ENCODE measurements at places on chromosomes 5 and 9. TPM values are rescaled to one million over a fixed set of nuclear protein-coding genes. Genes with fewer than 3 reads are reported as not detected.

PCDHA6 gene
- not detected for total RNA-seq

- no peak for DNase-seq
- peaks cover 18% of the 10 kb centered on the region for H3K4me1 ChIP-seq
- no peak overlapping the region for H3K4me3 ChIP-seq
- peaks cover 5% of the 10 kb centered on the region for H3K36me3 ChIP-seq
These were observed 39.0 kb downstream of the STK10 start for GRCh38 chr5:172149073-172149472.

DNA sequence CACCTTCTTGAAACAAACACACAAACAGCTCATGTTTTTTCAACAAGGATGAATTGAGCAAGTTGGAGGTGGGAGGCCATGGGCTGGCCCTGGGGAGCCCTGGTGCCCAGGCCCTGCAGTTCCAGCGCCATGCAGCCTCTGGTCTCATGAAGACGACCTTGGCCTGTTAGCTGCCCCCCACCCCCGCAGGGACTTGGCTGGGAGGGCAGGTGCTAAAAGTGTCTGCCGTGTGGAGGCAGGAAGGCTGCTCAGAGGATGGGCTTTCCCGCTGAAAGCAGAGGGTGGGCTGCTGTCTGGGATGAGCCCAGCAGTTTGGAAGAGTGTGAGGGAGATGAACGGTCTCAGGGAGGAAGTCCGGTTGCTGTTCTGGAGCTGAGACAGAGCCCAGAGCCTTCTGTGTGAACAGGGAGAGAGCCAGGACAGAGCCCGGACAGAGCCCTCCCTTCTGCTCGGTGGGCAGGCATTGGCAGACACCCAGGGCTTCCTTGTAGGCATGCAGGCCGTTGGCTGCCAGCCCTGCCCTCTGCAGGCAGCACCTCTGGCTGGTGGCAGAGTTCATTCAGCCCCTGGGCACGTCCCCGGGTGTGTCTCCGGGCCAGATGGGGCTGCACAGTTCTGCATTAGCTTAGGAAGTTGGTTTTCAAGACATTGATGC, 18.7 kb downstream of the ROPN1L start:
- H3K36me3 ChIP-seq = no peaks in the 10 kb centered on the region
- no peak overlapping the region for H3K27ac ChIP-seq
- H3K27me3 ChIP-seq = no peaks in the 10 kb centered on the region

PCDHB5 gene
- total RNA-seq = 23.8 TPM

- no peak for DNase-seq
- no peaks in the 10 kb centered on the region for H3K36me3 ChIP-seq
- no peaks in the 10 kb centered on the region for H3K4me1 ChIP-seq
- no peaks in the 10 kb centered on the region for H3K27me3 ChIP-seq
- no peak overlapping the region for H3K27ac ChIP-seq
- no peak overlapping the region for H3K4me3 ChIP-seq
These were observed 137.5 kb downstream of the ICE1 start for GRCh38 chr5:5560016-5560415.

DNA sequence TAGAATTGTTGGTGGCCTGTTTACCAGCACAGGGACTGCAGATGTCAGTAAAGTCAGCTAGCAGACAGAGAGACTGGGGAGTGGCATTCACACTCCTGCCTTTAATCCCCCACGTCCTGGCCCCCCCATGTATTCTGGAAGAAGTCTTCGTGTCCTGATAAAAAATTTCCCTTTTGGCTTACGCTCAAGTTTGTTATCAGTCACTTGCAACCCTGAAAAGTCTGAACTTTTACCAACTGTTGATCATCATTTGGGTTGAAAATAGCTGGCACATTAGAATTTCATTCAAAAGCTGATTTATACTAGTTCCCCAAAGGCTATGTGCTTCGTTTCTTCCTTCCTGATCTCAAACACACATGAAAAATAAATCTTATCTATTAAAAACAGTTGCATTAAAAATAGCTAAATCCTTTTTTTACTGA, 5.8 kb upstream of the CRHBP start:
- DNase-seq = no peak
- no peaks in the 10 kb centered on the region for H3K36me3 ChIP-seq
- H3K27me3 ChIP-seq = no peaks in the 10 kb centered on the region

SCAMP1 gene
- 54.4 TPM for total RNA-seq

- peak; percentile 44 for DNase-seq
- peaks cover 6% of the 10 kb centered on the region for H3K4me1 ChIP-seq
- no peak overlapping the region for H3K4me3 ChIP-seq
- H3K27ac ChIP-seq = no peak overlapping the region
These were observed 1.7 kb upstream of the POMT1 start for GRCh38 chr9:131500939-131501541.

DNA sequence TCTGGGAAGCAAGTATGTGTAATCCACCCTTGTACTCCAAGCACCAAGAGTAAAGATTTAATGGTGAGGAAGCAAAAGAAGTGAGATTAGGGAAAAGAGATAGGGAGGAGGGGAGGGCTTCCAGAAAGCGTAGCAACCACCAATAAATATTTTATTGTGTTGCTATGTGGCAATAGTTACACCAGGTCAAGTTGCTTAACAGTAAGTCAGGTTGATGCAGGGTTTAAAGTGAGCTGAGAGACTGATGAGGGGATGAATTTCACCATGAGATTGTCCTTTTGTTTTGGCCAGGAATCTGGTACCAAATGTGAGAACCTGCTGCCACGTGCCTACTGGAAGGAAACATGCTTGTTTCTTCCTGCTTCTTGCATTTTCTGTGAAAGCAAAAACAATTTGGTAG, 62.7 kb downstream of the PCSK5 start:
- peaks cover 6% of the 10 kb centered on the region for H3K36me3 ChIP-seq
- H3K27ac ChIP-seq = no peak overlapping the region
- H3K4me1 ChIP-seq = no peaks in the 10 kb centered on the region
- DNase-seq = no peak
- H3K27me3 ChIP-seq = no peaks in the 10 kb centered on the region

DIAPH1 gene
- total RNA-seq = 56.2 TPM

FAM219A gene
- 4.7 TPM for total RNA-seq

DNA sequence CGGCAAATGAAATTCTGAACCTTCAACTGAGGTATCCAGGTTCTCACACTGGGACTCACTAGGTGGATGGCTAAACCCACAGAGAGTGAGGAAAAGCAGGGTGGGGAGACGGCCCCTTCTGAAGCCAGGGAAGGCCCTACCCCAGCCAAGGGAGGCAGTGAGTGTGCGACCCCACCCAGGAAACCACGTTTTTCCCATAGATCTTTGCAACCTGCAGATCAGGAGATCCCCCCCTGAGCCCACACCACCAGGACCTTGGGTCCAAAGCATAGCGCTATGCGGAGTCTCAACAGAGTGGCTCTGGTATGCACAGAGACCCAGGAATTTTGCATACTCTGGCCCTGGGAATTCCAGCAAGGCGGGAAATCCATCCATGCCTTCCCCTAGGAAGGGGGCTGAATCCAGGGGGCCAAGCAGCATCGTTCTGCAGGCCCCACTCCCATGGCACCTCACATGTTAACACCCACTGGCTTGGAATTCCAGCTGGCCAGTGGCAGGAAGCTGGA, 19.9 kb downstream of the DTWD2 start:
- no peaks in the 10 kb centered on the region for H3K27me3 ChIP-seq
- no peak overlapping the region for H3K4me3 ChIP-seq
- no peak overlapping the region for H3K27ac ChIP-seq
- DNase-seq = no peak
- H3K4me1 ChIP-seq = no peaks in the 10 kb centered on the region

LCN1 gene
- not detected for total RNA-seq

- peaks cover 11% of the 10 kb centered on the region for H3K4me1 ChIP-seq
- no peaks in the 10 kb centered on the region for H3K36me3 ChIP-seq
- no peak for DNase-seq
- H3K4me3 ChIP-seq = no peak overlapping the region
These were observed 452.1 kb downstream of the EFNA5 start for GRCh38 chr5:107218457-107219193.

GRCh38 chr5:32088214-32088613, 85.9 kb downstream of the GOLPH3 start:
- no peak for DNase-seq
- no peaks in the 10 kb centered on the region for H3K4me1 ChIP-seq
- H3K27ac ChIP-seq = no peak overlapping the region
- no peak overlapping the region for H3K4me3 ChIP-seq
- no peaks in the 10 kb centered on the region for H3K36me3 ChIP-seq

GRCh38 chr9:78292716-78293497, 4.0 kb upstream of the PSAT1 start:
- no peak for DNase-seq
- no peak overlapping the region for H3K27ac ChIP-seq
- H3K27me3 ChIP-seq = no peaks in the 10 kb centered on the region

- peaks cover 89% of the 10 kb centered on the region for H3K36me3 ChIP-seq
- no peak overlapping the region for H3K4me3 ChIP-seq
- no peak for DNase-seq
- no peak overlapping the region for H3K27ac ChIP-seq
- peaks cover 4% of the 10 kb centered on the region for H3K4me1 ChIP-seq
- no peaks in the 10 kb centered on the region for H3K27me3 ChIP-seq
These were observed 21.6 kb downstream of the NFX1 start for GRCh38 chr9:33311953-33312352.

DNA sequence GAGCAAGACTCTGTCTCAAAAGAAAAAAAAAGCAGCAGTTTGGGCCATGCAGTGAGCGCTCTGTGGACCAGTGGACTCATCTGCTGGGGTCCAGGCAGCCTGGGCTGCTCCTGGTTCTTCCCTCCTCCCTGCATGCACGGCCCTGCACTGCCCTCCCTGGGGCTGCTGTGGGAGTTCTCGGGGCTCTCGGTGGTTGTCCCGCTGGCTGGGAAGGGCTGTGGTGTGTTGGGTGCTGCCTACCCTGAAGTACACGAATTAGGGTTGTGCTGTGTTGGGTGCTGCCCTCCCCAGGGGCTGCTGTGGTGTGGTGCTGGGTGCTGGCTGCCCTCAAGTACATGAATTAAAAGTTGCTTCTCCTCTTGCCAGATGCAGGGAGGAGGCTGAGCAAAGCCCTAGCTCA, 18.3 kb upstream of the CLPTM1L start:
- no peak overlapping the region for H3K27ac ChIP-seq
- H3K4me1 ChIP-seq = no peaks in the 10 kb centered on the region
- DNase-seq = no peak
- H3K27me3 ChIP-seq = no peaks in the 10 kb centered on the region
- no peaks in the 10 kb centered on the region for H3K36me3 ChIP-seq

DNA sequence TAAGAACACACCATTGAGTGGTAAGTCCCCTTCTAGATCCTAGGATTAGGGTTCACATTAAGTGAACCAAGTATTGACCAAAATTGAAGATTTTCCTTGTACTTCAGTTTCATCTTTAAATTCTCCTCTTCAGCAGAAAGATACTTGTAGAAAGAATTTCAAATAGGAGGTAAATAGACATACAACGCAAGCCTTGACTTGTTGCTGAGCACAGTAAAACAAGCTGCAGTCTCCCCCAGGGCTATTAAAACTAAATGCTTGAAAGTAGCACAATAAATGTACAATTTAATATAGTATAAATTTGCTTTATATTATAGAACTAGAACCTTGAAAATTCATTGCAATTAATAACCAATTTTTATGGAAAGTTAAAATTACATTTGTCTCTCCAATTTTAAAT, 170.1 kb upstream of the TARS1 start:
- no peaks in the 10 kb centered on the region for H3K36me3 ChIP-seq
- peaks cover 5% of the 10 kb centered on the region for H3K4me1 ChIP-seq
- H3K4me3 ChIP-seq = no peak overlapping the region
- no peak for DNase-seq
- H3K27ac ChIP-seq = no peak overlapping the region
- no peaks in the 10 kb centered on the region for H3K27me3 ChIP-seq

NUTM2G gene
- not detected for total RNA-seq

NEUROG1 gene
- total RNA-seq = not detected

- H3K4me3 ChIP-seq = no peak overlapping the region
- no peaks in the 10 kb centered on the region for H3K36me3 ChIP-seq
- H3K27ac ChIP-seq = no peak overlapping the region
These were observed 57.6 kb downstream of the MAMDC2 start for GRCh38 chr9:70101265-70101664.

SYK gene
- not detected for total RNA-seq

GRCh38 chr5:71922584-71923106, 184.6 kb upstream of the MAP1B start:
- no peaks in the 10 kb centered on the region for H3K27me3 ChIP-seq
- no peaks in the 10 kb centered on the region for H3K4me1 ChIP-seq
- H3K27ac ChIP-seq = no peak overlapping the region
- H3K4me3 ChIP-seq = no peak overlapping the region

PHYKPL gene
- total RNA-seq = 21.2 TPM

ACOT12 gene
- total RNA-seq = not detected

DNA sequence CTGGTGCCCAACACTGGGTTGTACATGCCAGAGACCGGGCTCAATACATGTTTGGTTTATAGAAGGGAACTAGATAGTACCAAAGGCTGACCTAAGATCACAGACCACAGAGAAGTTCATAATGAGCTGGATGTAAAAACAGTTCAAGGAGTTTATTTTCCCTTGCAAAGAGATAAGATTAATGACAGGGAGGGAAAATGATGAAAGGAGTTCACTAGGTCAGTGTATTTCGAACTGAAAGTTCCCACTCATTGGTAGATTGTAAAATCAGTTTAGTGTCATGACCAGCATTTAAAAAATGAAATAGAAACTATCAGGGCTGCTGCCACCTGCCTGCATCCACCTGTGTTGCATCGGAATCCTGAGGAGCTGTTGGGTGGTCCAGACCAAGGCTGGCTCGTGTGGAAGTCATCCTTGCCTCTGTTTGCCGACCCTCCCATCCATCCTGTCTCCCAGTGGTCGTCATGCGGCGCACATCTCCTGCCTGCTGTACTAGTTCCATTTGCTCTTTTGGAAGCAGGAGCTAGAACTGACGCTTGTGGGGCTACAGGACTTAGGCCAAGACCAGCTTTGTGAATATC, 21.1 kb downstream of the TBC1D2 start:
- H3K4me3 ChIP-seq = no peak overlapping the region
- no peak overlapping the region for H3K27ac ChIP-seq
- DNase-seq = no peak
- no peaks in the 10 kb centered on the region for H3K27me3 ChIP-seq
- no peaks in the 10 kb centered on the region for H3K36me3 ChIP-seq
- H3K4me1 ChIP-seq = peaks cover 5% of the 10 kb centered on the region

PCDHGB3 gene
- 7.4 TPM for total RNA-seq

DNA sequence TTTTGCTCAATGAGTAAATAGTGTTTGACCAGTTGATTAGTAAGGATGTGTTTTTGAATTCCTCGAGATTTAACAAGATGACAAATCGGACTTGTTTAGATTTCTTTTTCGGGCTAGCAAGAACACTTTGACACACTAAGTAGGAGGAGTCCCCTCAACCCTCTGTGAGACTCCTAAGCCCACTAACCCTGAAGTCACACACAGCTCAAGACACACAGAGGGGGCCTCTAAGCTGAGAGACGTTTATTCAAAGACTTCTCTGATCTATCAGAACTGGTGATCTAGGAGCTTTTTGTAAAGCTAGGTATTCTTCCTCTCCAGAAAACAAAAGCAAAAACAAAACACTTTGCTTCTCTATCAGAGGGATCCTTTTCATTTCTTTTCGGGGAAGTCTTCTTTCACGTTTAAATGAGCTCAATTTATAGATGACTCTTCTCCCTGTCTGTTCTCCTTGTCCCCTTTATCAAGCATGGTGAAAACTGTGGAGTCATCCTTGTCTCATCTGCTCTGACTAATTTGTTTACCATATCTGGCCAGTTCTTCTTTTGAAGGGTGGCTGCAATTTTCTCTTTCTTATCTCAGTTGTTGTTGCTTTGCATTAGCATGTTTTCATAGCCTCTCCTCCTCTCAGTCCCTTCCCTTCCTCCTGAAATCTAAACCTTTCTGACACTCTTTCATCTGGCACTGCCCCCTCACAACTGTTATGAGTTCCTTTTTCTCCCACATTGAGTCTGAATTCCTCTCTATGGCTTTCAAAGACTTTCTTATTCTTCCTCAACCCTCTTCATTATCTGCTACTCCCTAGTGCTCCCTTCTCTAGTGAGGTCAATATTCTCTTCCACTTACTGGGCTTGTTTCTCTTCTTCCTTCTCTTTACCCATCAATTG, 68.5 kb upstream of the RAI14 start:
- H3K27ac ChIP-seq = no peak overlapping the region
- H3K4me1 ChIP-seq = 0 out of 2 replicates have a peak, but pooled peaks cover under 1% of the 10 kb centered on the region
- H3K4me3 ChIP-seq = no peak overlapping the region
- no peaks in the 10 kb centered on the region for H3K36me3 ChIP-seq
- no peak for DNase-seq

CA9 gene
- 3.2 TPM for total RNA-seq

Data from SJCRH30 (cell line).